Kidney glomerular epithelial cell (primary cell): ENCODE measurements at places on chromosomes 3 and 15.

- DNase-seq, result no peak
Observed at GRCh38 chr15:92449476-92449875, 55.8 kb downstream of the ST8SIA2 start.

GRCh38 chr3:78313332-78313731 is 1273.4 kb downstream of the ROBO2 start:
- DNase-seq, result no peak

- DNase-seq, result no peak
Observed at GRCh38 chr15:74451322-74451721, 9.6 kb downstream of the UBL7 start.

- DNase-seq, result no peak
Observed at GRCh38 chr3:42175386-42176240, 84.5 kb downstream of the TRAK1 start.

DNA sequence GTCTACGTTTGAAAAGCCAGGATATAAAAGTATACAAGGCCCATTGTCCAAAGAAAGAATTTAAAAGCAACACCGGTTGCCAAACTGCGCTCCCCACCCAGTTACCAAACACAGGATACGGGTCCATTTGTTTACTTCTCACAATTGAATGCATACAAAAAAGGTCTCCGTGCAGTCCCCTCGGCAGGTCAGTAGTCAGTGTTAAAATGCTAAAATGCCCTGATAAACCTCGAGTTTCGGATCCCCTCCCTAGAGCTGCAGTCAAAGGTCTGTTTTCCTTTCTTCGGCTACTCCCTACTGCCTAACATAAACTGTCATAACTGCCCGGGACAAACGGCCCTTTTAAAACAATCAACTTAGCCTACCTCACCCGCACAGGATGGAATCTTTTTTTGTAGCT is 534.6 kb downstream of the FOXP1 start:
- DNase-seq, result no peak

GRCh38 chr15:88255484-88256278 is 858 bp downstream of the NTRK3 start:
- DNase-seq, result no peak

- DNase-seq, result peak; percentile 98
Observed at GRCh38 chr15:59298225-59298853, 74.3 kb downstream of the MYO1E start.

- no peak for DNase-seq
Observed at GRCh38 chr3:79167651-79168416, 600.0 kb downstream of the ROBO1 start.

- no peak for DNase-seq
Observed at GRCh38 chr3:177529716-177530335, 332.5 kb upstream of the TBL1XR1 start.

DNA sequence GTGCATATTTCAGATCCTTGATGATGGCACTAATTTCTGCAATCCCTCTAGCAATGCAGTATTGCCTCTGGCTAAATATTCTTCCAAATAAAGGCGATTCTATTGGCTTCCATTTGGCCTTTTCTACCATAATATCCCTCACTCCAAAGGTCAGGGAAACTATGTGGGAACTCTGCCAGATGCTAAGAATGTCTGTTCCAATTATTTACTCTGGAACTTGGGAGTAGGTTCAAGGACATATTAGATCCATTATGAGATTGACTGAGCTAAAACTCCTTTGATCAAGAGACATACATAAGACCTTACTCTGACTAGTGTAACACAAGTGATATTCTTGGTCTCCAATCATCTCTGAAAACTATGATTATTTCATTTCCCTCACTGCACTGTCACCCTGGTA is 674.5 kb upstream of the NECTIN3 start:
- DNase-seq, result no peak

- DNase-seq, result no peak
Observed at GRCh38 chr3:124895756-124896155, 8.6 kb upstream of the ITGB5 start.

- no peak for DNase-seq
Observed at GRCh38 chr3:157746391-157746790, 243.2 kb upstream of the VEPH1 start.

DNA sequence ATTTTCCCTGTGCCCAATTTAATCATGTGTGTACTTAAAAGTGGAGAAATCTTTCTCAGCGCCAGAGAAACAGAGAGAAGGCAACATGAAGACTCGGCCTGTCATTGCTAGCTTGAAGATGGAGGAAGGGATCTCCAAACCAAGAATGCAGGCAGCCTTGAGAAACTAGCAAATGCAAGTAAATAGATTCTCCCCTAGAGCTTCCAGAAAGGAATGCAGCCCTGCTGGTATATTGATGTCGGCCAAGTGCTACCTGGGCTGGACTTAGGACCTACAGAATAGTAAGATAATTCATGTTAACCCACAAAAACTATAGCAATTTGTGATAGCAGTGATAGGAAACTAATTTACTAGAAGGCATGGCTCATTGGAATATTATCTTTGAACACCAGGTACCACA is 150.9 kb upstream of the ABI3BP start:
- DNase-seq, result no peak

DNA sequence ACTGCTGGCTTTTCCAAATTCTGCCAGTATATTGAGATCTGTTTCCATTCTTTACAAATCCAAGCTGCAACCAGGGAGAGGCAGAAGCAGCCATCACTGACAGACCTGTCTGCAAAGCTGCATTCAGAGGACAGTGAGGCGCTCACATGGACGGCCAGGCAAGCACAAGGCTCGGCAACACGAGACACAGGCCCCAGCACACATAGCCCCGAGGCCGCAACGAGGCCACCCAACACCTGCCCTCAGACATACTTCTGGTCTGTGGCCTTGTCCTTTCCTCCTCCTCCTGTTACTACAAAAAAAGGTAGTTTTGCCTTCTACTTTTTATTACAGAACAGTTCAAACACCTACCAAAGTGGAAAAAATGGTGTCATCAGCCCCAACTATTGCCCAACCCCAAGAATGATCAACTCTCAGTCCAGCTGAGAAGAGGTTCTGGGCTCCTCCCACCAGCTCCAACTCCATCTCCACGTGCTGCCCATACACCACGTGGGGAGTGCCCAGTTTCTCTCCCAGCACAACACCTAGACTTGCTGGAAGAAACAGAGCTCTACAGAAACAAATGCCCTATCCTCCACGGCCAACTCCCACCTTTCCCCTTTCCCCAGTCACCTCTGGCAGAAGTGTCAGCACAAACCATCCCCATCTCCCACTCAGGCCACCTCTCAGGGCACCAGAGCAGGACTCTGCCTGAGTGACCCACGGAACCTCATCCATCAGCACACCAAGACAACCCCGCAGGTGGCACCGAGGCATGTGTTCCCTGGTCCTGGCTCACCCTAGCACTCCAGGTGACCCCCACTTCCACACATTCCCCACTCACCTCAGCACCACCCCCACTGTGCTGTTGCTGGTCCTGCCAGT is 7.4 kb downstream of the ZXDC start:
- no peak for DNase-seq

DNA sequence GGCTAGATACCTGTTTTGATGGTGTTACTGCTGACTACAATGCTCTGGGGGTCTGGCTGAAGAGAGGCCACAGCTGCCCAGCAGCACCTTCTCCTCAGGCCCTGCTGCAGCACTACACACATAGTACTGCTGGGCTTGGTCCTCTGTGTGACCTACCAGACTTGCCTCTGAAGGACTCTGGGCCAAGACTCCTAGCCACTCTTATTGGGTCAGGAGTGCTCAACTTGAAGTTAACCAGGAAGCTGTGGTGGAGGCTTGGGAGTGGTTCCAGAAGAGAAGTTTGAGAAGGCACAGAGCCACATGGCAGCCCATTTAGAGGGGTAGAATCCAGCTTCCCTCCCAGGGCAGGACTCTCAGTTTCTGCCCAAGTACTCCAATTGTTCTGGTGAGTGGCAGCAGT is 16.6 kb downstream of the ELP6 start:
- DNase-seq, result no peak

DNA sequence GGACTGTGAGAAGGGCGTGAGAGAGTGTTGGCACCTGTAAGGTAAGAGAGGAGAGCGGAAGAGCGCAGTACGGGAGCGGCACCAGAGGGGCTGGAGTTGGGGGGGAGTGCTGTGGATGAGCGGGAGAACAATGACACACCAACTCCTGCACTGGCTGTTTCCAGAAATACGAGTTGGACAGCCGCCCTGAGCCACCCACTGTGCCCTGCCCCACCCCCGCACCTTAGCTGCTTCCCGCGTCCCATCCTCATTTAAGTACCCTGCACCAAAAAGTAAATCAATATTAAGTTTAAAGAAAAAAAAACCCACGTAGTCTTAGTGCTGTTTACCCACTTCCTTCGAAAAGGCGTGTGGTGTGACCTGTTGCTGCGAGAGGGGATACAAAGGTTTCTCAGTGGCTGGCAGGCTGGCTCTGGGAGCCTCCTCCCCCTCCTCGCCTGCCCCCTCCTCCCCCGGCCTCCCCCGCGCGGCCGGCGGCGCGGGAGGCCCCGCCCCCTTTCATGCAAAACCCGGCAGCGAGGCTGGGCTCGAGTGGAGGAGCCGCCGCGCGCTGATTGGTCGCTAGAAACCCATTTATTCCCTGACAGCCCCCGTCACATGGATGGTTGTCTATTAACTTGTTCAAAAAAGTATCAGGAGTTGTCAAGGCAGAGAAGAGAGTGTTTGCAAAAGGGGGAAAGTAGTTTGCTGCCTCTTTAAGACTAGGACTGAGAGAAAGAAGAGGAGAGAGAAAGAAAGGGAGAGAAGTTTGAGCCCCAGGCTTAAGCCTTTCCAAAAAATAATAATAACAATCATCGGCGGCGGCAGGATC is at the start of gene SOX2:
TSS of gene SOX2 (plus strand) at position 601 of the 811 bp plus-strand sequence. CDS start 436 bp downstream, outside the sequence.
- DNase-seq, result peak; percentile 45

GRCh38 chr3:170889132-170889531 is 19.1 kb upstream of the RPL22L1 start:
- DNase-seq, result no peak
